ENCODE measurements at places on chromosomes 3 and 15. TPM values are rescaled to one million over a fixed set of nuclear protein-coding genes. Genes with fewer than 3 reads are reported as not detected.

POLG gene
- total RNA-seq: 43.6 TPM

HTR3E gene
- not detected for total RNA-seq

DNA sequence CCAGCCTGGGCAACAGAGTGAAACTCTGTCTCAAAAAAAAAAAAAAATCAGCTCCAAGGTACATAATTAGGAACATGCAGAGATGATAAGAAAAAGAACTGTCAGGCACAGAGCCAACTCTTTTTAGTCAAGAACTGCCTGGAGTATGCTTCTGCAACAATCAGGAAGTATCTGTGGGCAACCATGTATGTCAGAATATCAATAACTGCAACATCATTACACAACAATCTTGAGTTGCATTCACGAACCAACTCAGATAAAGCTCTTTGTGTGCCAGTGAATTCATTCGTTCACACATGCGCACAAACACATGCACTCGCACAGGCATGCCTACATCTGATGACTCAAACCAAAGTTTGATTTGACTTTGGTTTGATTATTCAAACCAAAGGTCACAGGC is 32.1 kb downstream of the EFHB start:
- DNase-seq: no peak

DNA sequence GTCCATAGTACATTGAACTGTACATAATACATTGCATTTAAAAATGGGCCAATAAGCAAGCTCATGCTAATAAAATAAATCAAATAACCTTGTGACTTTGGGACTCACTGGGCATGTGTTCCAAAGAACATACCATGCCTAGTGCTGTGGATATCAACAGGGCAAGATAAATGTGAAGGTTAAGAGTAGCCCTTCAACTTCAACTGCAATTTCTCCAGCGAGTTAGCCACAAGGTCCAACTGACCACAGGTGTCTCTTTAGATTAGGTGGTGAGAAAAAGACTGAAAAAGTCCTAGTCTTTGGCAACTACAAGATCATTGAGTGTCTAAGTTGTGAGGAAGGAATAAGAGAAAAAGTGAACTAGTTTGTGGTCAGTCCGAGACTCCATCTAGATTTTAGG is 78.3 kb upstream of the ATP11B start:
- DNase-seq: no peak

DNA sequence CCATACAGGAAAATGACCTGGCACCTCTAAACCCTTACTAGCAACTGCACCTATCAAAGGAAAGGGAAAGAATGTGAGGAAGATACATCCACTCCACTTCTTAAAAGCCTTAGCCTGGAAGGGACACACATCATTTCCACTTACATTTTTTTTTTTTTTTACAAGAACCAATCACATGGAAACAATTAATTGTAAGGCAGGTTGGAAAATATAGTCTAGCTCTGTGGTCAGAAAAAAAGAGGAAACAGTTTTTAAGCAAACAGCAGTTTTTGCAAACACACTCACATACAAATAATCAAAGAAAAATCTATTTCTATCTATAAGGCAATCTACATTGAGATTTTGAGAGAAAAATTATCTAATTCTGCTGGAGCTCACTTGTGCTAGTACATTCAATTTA is 98.9 kb upstream of the SPRED1 start:
- no peak for DNase-seq

GRCh38 chr15:75639191-75639708 is 774 bp downstream of the IMP3 start:
- no peak for DNase-seq

All from PC-9 (cell line).